ENCODE measurements at places on chromosomes 4 and X.

GRCh38 chr4:1533501-1534064 lies 127.3 kb upstream of the NKX1-1 start:
- no peak for DNase-seq

DNA sequence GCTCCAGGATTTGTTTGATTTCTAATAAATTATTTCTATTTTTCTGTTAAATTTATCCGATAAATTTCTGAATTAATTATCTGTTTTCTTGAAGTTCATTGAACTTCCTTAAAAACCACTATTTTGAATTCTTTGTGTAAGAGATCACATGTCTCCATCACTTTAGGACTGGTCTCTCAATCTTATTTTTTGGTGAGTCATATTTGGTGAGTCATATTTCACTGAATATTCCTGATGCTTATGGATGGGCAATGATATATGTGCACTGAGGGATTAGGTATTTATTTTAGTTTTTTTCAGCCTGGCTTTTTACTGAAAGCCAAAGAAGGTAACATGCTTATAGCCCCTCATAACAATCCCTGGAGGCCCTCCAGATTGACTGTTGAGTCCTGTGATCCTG lies 48.5 kb upstream of the IL15 start:
- no peak for DNase-seq

- DNase-seq = no peak
Measured at GRCh38 chr4:47876310-47876709, 38.1 kb downstream of the NFXL1 start.

DNA sequence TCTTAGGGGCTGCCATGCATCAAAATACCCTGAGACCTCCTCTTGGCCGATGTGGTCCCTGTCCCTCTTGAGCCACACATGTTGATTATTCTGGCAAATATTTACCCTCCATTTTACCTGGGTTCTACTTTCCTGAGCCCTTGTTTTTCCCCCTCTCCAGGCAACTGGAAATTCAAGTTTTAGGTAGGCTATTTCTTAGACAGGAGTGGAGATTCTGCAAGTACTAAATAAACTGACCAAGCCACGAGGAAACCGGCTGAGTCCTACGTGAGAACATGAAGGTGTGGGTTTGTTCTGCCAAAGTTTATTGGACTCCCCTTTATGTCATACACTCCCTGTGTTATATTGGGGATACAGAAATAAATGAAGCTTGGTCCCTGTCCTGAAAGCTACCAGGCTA lies 88.1 kb downstream of the RTL5 start:
- no peak for DNase-seq

DNA sequence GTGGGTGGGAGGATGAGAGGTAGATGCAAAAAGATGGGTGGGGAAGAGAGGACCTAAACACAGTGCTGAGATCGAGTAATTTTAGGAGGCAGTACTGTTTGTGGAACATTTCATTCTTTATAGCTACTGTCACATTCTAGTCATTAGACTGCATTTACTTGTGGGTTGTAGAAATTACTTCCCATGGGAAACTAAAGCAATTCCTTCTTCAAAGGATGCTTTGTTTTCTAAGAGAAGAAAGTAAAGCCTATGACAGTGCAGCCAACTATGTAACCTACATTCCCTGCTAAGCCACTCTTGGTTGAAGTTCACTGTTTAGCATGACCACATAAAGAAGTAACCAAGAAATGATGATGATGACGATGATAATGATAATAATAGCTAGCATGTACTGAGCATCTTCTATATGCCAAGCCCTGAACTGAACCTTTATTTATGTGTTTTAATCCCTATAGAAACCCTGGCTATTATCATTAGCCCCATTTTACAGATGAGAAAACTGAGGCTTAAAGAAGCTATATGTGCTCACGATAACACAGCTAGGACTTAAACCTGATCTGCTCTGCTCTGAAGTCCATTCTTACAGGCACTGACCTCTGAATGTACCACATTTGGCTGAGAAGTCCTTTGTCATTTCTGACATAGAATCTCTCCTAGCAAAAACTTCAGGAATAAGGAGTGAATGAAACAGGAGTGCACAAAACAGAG lies 114.5 kb upstream of the KIT start:
- no peak for DNase-seq

DNA sequence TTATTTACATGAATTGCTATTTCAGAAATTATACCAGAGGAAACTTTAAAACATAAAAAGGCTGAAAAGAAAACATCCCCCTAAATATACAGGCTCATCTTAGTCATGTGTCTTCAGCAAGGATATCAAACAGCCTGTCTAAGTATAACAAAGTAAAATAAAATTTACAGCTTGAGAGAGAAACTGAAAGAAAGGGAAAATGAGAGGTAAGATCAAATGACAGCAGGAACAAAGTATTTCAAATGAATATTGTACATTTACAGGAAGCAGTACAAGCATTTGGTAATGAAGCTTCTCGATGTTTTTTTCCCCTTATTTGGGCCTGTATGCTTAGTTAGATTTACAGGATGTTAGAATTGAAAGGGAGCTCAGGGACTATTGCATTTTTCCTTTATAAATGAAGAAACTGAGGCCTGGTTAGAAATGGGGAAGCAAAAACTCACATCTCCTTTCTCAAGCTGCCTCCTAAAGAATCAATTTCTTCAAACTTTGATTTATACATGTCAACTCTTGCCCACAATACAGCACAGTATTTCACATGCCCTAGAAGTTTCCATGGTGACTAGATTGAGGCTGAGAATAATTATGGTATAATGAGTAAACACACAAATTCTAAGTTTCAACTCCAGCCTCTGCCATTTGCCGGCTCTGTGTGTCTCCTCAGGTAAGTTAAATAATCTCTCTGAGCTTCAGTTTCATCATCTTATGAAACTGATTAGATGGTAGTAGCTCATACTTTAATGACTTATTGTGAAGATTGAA lies 29.3 kb downstream of the DAPP1 start:
- no peak for DNase-seq

- no peak for DNase-seq
Measured at GRCh38 chr4:83075311-83076095, 39.0 kb downstream of the PLAC8 start.

DNA sequence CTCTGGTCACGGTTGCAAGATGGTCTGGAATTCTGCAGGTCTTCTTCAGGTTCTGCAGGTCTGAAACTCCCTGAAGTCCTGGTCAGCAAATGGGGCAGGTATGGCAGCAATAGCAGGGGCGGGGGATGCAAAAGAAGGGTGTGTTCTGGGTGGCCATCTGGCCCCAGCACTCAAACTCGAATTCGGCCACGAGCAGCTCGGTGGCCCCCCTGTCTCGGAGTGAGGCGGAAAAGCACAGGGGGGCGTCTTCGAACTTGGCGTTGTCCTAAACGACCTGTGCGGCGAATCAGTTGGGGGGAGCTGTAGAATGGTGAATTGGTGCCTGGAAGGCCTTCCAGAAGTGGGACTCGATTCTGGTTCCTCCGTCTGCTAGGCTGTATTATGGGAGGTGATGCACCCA lies 2.1 kb downstream of the RTL5 start:
- no peak for DNase-seq
